ENCODE measurements at places on chromosomes 6 and 20.

DNA sequence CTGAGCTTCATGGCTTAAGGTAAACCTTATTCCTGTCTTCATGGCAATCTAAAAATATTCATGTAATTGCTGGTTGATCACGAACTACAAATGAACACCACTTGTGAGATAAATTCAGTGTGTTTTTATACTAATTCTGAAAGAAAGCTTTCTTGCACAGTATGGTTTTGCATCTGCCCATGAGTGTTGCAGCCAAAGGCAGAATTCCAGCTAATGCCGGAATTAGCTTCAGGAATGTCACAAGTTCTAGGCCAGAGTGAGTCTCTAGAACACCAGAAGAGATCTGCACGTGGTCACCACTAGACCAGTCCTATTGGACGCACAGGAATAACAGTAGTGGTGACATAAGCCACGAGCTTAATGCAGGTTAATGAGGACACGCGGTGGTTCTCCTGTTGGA lies 223.7 kb downstream of the CDH4 start:
- no peak for DNase-seq

DNA sequence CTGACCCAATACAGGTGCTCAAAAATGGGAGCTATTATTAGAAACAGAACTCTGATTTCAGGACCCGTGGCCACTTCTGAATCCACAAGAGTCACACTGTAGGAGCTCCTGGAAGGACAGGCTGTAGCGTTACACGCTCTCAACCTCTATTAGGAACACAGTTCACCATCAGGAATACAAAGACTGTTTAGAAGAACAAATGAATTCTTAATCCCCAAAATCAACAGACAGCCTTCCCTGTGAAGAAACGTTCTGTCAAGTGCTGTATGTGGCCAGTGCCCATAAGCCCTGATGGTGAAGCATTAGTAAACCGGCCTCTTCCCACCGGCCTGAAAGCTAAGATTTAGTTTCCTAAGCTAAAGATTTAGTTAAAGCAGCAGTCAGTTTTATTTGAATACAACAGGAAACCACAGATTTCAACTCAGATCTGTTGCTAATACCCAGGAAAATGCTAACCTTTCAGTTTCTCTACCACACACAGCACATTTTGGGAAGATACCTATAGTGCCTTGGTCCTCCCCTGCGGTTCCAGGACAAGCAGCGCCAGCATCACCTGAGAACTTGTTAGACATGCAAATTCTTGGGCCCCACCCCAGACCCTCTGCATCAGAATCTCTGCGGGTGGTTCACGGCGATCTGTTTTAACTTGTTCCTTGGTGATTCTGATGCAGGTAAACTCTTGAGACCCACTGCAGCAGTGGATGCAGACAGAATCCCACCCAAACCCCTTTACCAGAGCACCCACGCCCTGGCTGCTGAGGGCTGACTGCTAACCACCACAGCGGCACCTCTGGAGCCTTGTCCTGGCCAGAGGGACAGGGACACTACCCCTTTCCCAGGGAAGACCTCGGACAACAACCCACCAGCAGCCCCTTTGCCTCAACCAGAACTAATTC lies 33.4 kb downstream of the MTRES1 start:
- no peak for DNase-seq

DNA sequence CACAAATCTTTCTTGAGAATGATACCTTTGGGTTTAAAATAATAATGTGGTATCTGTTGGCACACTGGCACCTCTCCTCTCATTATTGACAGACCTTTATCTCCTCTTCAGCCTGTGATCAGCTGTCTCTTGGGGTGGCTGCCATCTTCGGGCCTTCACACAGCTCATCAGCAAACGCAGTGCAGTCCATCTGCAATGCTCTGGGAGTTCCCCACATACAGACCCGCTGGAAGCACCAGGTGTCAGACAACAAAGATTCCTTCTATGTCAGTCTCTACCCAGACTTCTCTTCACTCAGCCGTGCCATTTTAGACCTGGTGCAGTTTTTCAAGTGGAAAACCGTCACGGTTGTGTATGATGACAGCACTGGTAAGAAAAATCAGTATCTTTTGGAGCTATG lies 232.8 kb downstream of the GRIK2 start:
- no peak for DNase-seq

DNA sequence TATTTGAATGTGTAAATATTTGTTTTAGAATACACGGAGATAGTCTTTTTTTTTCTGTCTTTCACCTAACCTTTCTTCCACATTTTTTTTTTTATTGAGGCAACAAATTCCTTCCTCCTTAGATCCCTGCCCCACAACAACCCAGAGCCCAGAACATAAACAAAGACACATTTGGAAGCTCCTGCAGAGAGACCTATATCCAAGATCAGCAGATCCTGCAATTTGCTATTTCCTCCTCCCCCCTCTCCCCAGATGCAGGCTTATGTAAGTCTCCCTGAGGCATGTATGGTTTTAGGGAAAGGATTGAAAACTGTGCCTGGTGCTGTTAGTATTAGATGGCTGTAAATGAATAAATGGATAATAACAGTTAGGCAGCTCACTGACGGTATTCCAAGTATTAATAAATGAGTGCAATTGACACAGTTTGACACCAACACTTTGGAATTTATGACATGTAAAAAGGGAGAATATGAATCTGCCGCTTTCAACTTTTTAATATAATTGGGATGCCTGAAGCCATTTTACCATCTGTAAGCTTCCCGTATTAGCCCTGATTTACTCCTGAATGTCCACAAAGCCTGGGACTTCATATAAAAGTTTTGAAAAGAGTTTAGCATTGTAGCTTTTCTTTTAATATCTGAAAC lies 608.3 kb upstream of the CITED2 start:
- no peak for DNase-seq

DNA sequence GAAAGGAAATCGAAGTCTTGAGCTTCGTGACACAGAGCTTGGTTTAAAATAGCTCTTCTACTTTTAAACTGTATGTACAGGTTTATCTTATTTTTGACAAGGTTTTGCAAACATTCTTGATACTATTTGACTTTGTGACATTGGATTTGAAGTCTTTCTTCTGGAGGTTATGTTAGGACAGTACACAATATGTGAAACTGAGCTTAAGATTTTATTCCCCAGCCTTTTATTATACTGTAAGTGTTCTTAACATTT lies 95.2 kb upstream of the BTBD3 start:
- no peak for DNase-seq

DNA sequence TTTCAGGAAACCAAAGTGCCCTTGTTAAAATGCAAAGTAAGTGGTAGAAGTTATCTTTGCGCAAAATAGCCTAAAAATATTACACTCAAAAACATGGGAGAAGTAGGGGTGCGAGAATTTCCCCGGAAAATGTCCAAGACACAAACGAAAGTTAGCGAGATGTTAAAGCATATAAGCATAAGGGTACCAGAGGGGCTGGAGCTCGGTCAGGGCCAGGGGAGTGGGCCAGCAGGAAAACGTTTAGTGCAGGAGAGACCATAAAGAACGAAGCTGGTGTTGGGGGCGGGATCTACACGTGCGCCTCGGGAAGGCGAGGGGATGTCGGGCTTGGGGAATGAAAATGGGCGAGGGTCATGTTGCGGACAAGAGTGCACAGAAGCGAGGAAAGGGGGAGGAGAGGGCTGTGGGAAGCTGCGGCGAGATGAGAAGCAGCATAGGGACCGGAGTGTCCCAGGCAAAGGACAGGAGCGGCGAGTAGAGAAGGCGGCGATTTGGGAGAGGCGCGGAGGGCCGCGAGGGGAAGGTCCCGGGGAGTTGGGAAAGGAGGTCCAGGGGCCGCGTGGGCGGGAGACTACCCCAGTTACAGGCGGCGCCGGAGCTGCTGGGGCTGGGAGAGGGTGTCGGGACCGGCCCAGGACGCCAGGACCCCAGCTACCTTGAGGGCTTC lies 600 bp downstream of the XPO5 start:
- DNase-seq, result no peak

GRCh38 chr6:2959909-2960719 lies 11.3 kb downstream of the SERPINB6 start:
- no peak for DNase-seq

DNA sequence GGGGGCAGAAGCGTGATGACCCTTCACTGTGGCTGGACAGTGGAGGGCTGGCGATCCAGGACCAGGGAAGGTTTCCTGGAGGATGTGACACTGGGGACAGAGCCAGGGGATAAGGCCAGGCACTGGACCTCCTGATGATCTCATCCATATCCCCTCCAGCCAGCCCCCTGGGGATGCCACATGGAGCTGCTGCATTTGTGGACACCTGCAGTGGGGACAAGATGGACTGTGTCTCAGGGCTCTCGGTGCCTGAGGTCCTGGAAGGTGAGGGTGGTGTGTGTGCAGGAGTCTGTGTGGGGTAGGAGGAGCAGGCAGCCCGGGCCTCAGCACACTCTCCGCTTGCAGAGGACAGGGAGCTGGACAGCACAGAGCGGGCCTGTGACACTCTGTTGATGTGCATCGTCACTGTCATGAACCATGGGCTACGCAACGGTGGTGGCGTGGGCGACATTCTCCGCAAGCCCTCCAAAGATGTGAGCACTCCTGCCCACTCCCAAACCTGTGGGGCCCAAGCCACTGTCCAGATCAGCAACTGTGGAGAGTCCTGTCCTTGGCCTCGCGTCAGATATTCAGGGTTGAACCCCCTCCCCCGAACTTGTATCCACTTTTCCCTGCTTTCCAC lies 19.9 kb downstream of the UQCC2 start:
- no peak for DNase-seq

- no peak for DNase-seq
Measured at GRCh38 chr6:24887545-24888140, 48.1 kb downstream of the RIPOR2 start.

GRCh38 chr6:138752017-138752416 lies 21.6 kb upstream of the CCDC28A start:
- no peak for DNase-seq

- no peak for DNase-seq
Measured at GRCh38 chr20:49338061-49338460, 60.2 kb upstream of the ZNFX1 start.

GRCh38 chr6:21099338-21100314 lies 493.9 kb upstream of the SOX4 start:
- no peak for DNase-seq

- DNase-seq, result no peak
Measured at GRCh38 chr20:25340380-25340779, 50.3 kb downstream of the ABHD12 start.

DNA sequence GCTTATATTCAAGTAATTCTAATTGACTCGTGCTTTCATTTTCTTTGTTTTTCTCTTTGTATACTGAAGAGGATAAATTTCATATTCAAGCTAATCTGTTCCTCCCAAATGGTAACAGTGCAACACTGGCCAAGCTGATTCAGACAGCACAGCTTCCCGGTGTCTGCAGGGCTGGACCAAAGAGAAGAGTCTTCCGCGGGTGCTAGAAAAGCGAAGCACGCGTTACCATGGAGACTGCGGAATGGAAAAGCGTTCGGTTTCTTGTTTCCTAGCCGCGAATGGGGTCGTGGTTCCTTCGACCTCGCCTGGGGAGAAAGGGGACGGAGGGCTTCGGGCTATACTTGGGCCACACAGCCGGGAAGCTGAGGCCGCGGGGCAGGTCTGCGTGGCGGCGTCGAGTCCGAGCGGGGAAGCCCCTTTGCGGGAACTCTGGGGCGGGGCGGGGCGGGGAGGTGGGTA lies 6.2 kb upstream of the ZNF311 start:
- peak; percentile 33 for DNase-seq

GRCh38 chr20:10079964-10080363 lies 45.2 kb downstream of the ANKEF1 start:
- no peak for DNase-seq

DNA sequence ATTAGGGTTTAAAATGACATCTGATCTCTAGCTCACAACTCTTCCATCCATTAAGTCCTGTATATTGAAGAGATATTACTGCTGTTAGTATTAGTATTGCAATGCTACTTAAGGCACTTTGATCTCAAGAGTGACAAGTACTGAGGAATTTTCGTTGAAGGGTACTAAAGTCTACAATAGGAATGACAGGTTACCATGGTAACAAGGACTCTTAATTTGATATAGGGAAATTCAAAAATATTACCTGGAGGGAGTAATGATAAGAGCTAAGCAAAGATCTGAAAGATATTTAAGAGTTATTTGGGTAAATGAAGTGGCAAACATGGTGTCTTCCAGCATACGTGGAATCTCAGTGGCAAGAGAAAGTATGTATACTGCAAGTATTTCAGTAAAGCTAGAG lies 518.0 kb upstream of the SLC35B3 start:
- DNase-seq, result no peak

DNA sequence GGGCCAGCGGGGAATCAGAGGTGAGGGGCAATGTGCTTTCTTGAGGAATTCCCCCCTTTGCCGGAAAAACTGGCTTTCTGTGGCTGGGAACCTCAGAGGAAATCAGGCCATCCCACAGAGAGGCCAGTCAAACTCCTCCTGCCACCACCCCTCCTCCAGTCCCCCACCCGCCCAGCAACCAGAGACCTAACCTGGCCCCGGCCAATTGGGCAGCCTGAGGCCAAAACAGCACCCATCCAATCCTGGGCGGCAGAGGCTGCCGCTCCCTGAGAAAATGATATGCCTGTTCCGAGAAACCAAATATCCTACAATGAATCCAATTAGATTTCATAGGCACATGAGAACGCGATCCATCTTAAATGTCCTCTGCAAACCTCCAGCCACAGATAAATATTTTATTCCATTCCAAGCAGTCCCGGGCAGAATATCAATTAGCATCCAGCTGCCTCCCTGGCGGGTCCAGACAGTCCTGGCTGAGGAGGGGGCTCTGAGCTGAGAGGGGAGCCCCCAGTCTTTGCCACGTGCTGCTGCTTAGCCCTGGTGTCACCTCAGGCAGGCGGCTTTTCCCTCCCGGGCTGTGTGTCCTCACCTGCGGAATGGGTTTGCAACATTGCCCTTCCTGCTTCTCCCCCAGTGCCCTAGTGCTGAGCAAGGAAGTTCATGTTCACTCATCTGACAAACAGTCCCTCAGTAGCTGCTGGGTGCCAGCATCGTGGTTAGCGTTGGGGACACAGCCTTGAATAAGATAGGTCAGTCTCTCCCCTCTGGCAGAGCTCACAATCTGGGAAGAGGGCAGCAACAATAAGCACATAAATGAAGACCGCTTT lies 95.0 kb downstream of the DLGAP4 start:
- DNase-seq, result no peak

DNA sequence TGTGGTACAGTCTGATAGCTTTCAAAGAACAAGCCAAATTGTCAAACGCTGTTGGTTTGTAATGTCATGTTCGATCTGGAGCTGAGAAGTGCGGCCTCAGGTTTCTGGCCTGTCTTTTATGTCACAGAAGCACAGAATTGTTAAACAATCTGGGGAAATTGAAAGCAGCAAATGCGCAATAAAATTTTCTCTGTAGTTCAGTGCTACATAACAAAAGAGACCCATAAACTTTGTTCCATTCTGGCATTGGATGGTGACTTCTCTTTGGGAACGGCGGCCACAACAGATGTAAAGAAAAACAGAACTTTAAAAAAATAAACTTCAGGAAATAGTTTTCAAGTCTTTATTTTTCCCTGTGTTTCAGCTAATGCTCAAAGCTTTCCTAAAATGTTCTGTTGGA lies 106.9 kb downstream of the PRL start:
- no peak for DNase-seq
